Foreskin fibroblast (primary cell): ENCODE measurements at places on chromosomes 7 and 10.

GRCh38 chr7:23341846-23342598 lies 42.9 kb downstream of the MALSU1 start:
- DNase-seq: peak; percentile 18

- no peak for DNase-seq
Observed at GRCh38 chr7:50620433-50620832, 55.2 kb upstream of the DDC start.

GRCh38 chr10:110399965-110400933 lies 95.5 kb upstream of the SMNDC1 start:
- no peak for DNase-seq

- no peak for DNase-seq
Observed at GRCh38 chr7:7830122-7830878, 111.9 kb upstream of the RPA3 start.

DNA sequence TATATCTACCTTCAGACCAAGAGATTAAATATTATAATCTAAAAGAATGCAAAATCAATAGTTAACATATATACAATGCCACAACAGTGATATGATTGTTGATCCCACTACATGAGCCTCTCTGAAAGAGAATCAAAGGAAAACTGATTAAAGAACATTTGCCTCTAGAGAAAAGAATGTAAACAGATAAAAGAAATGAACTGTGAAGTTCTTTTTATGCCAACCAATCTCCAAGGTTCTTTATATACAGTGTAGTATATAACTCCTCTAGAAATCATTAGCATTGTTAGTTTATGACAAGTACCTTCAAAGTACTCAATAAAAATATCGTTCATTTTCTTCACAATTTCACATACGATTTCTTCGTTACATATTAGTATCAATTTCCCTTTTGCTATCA lies 20.1 kb downstream of the CNOT4 start:
- no peak for DNase-seq

DNA sequence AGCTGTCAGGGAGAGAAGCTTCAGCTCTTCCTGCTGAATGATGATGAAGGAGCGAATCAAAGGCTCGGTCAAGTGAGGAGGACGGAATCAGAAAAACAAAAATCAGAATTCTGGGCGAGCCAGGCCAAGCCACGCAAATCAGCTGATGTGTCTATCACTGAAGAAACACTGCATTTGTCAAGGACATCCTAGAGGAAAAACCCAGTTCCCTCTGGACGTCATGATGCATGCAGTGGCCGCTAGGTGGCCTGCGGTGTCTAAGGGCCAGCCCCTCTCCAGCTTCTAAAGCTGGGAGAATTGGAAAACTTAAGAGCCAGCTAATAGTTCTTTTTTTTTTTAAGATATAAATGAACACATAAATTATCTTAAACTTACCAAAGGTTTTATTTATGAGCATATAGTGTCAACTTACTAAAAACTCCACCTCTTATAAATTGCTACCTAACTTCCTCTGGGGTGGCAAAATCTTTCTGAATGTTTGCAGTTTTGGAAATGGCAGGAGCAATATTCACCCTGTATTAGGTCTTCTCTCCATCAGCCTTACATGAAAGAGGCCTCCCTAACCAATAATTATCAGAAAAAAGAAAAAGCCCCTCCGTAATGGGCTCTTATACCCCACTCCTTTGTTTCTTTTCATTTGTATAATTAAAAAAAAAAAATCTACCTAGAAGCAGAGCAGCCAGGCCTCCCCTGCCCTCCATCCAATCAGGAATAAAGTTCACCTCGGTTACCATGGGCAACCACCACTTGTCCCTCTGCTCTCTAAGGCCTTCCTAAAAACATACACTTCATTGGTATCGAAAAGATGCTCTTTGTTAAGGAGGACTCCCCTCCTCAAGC lies 186.8 kb downstream of the USP6NL start:
- peak; percentile 34 for DNase-seq

DNA sequence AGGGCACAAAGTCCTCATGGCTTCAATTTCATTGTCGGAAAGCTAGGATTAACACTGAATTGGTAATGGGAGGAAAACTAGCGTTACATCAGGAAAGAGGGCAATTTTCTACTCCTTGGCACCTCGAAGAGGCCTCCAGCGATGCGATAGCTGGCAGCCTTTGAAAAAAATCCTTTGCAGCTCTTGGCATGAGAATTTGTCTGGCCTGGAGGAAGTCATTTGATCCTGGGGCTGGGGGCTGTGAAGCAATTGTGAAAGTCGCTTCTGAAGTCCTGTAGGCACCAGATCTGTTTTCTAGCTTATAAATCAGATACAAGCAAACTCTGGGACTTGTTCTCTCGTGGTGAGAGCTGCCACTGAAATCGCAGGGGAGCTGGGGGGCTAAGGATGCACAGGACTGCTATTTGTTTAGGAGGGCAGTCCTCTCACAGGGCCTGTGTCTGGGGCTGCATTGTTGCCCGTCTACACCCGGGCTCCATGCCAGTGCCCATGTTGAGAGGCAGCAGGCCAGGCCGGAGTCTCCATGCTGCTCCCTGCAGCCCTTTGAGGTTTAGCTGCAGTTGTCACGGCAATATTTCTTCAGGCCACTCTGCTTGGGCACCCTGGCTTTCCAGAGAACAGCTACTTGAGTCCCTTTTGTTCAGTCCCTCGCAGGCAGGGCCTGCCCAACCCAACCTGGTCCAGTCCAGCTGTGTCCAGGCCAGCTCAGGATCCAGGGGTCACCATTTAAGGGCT lies 206.8 kb upstream of the LYZL1 start:
- DNase-seq: no peak

DNA sequence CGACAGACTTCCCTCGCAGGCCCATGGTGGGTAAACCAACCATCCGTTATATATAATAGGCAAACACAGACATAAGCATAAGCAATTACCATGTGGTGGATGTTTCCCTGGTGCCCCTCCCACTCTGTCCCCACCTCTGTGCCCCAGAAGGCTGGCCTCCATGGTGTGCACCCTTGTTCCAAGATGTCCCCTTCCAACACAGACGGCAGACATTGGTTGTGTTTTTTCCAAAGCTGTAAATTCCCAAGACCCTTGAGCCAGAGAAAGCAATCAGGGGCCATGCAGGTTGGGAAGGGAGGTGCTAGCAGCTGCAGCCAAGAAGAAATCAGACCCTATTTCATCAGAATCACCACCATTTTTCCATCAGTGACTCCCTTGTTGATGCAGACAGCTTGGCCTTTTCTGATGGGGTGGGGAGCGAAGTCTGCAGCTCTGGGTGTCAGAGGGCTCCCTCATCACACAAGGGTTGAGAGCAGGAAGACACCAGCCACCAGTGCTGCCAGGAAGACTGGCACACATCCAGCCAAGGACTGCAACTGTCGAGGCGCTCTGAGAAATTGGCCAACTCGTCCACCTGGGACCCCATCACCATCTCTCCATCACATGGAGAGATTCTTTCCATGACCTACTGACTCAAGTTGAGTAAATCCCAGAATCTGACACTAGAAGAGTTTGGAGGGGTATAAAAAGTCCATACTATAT lies 86.8 kb upstream of the CHST15 start:
- DNase-seq: no peak

DNA sequence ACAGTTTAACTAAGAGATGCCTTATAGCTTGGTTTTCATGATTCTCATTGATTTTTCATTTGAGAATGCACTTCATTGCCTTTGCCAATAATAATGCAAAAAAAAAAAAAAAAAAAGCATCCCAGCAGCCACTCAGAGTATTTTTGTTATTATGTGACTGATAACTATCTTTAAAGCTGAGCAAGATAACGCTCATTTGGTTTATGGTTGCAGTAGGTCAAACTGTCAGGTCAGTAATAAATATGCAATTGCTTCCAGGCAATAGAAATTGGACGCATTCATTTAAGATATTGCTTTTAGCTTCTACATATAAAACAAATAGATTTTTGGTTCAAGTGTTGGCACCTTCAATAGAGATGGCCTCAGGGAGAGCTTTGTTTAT lies 215.1 kb downstream of the PRPF18 start:
- DNase-seq: no peak

- no peak for DNase-seq
Observed at GRCh38 chr10:75919913-75920312, 488.5 kb downstream of the LRMDA start.
